Activated naive CD4-positive, alpha-beta T cell treated with Interleukin-2 at 50 U/mL for 16 hours (primary cell): ENCODE measurements at places on chromosomes 1 and 21.

DNA sequence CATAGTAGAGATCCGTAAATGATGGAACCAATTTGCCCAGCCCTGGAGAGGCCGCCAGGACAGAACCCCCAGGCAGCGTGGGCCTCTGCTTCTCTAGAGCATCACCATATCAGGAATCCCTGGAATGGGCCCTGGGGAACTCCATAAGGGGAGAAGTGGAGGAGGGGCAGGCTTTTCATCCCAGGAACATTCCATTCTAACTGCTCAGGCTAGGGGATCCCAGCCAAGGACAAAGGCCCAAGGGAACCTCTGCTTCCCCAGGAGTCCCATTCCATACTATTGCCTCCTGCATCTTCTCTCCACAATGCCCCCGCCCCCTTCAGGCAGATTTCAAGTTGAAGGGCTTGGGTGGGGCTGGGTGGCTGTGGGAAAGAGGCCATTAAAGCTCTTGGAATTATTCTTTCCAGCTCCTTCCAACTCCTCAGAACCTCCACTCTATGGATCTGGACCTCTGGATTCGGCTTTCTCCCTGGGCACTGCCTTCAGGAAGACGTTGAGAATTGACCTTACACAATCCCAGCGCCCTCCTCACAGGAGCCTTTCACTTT lies 6.0 kb downstream of the TRNP1 start:
- DNase-seq = no peak

DNA sequence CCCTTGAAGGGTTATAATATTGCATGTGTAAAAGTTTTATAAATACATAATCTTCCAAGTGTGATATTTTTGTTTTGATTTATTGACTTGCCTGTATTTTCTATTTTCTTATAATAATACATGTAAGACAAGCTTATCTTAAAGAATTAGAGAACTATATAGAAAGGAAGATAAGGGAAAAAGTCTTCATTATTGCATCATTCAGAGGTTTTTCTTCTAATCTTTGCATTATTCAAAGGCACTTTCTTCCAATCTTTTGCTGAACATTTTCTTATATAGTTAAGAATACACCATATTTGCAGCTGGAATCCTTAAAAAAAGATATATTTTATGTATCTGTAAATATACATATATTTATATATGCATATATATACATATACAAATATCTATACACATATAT lies 33.4 kb downstream of the PRRX1 start:
- DNase-seq = no peak

DNA sequence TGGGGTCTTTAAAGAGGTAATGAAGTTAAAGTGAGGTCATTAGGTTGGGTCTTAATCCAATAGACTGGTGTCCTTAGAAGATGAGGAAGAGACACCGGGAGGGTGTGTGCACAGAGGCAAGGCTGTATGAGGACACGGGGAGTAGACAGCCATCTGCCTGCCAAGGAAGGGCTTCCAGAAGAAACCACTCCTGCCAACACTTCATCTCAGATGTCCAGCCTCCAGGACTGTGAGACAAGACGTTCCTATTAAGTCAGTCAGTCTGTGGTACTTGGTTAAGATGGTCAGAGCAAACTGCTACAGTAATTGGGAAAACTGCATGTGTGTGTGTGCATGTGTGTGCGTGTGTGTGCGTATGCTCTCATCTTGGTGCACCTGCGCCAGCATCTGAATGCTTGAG lies 77.1 kb downstream of the RYR2 start:
- no peak for DNase-seq

DNA sequence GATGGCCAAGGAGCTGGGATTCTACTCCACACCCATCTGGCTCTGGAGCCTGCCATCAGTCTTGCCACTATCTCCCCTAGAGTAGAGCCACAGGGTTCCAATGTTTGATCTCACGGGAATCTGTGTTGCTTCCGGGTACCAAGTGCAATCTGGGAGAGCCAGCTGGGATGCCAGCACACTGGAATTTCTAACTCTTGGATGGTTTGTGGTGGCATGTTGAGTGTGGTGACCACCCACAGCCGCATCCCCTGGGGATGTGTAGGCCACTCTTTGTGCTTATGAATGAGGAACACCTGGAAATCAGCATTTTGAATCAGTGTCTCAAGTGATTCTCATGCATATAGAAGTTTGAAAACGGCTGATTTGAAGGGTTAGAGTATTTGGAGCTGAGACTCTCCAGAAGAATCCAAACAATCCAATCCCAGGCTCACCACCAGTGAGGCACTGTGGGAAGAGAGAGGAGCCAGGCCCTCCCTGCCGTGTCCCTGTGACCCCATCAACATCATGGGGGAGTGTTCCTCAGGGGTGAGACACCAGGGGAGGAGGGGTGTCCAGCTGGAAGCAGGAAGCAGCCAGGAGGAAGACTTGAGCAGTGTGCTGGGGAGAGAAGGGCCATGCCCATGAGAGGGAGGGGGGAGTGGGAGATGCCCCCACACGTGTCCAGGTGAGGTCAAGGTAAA lies 13.4 kb downstream of the FBLIM1 start:
- no peak for DNase-seq

- DNase-seq = no peak
These were observed 40.5 kb downstream of the PLPPR4 start for GRCh38 chr1:99304725-99305282.

DNA sequence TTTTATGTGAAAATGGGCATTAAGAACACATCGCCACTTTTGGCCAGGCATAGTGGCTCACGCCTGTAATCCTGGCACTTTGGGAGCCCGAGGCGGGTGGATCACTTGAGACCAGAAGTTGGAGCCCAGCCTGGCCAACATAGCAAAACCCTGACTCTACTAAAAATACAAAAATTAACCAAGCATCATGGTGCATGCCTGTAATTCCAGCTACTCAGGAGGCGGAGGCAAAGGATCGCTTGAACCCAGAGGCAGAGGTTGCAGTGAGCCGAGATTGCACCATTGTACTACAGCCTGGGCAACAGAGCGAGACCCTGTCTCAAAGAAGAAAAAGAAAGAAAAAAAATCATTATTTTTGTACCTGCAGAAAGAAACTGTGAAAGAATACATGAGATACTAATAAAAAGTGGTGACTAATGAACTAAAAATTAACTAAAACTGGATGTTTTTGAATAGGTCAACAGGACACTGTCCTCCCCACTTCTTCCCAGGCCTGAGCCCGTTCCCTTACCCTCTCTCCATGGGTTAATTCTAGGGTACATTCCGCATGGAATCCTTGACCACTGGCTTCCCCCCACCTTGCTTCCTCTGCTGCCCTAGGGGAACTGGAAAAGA lies 8.3 kb upstream of the TINAGL1 start:
- DNase-seq = no peak

- DNase-seq = no peak
These were observed 52.1 kb upstream of the PRMT6 start for GRCh38 chr1:107004421-107004820.

DNA sequence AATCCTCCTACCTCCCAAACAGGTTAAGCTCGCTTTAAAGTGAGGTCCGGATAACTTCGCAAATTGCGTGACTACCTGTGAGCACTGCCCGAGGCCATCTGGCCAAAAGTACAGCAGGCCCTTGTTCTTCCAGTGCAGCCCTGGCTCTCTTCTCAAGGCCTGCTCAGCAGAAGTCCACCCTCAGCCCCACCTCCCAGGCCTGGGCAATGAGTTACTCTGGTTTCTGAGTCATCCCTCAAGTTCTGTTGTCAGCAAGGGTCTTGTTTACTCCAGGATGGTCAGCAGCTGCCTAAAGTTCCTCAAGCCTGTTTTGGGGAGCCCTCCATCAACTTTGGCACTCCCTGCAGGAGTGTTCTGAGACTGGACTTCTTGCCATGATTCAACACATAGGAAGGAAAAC lies 101.7 kb downstream of the BCAR3 start:
- no peak for DNase-seq

GRCh38 chr1:109399326-109399957 lies 1.7 kb upstream of the SORT1 start:
- DNase-seq = no peak

DNA sequence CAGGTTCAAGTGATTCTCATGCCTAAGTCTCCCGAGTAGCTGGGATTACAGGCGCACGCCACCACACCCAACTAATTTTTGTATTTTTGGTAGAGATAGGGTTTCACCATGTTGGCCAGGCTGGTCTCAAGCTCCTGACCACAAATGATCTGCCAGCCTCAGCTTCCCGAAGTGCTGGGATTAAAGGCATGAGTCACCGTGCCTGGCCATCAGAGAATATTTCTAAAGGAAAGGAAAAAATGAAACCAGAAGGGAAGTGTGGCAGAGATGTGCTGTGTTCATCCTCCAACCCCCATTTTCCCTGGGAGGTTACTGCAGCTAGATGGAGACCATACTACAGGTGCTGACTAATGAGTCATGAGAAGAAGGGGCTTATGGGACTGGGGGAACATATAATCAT lies 964.1 kb downstream of the TTLL7 start:
- no peak for DNase-seq

GRCh38 chr1:108512239-108513043 lies 47.5 kb upstream of the EEIG2 start:
- DNase-seq = no peak

DNA sequence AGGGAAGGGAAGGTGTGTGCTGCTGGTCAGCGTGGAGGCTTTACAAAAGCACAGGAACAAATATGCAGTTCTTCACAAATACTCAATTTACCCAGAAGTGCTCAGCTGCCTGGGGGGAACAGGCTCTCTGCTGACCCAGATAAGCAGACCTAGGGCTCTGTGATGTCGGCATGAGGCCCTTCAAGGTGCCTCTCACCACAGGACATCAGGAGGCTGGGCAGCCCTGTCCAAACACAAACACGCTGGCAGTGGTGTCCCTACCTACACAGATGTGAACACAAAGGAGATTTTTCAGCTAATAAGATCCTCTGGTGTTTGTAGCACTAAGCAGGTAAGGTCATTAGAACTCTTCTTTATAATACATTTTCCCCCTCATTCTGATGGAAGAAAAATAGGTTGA lies 243.0 kb upstream of the PROX1 start:
- DNase-seq = no peak

DNA sequence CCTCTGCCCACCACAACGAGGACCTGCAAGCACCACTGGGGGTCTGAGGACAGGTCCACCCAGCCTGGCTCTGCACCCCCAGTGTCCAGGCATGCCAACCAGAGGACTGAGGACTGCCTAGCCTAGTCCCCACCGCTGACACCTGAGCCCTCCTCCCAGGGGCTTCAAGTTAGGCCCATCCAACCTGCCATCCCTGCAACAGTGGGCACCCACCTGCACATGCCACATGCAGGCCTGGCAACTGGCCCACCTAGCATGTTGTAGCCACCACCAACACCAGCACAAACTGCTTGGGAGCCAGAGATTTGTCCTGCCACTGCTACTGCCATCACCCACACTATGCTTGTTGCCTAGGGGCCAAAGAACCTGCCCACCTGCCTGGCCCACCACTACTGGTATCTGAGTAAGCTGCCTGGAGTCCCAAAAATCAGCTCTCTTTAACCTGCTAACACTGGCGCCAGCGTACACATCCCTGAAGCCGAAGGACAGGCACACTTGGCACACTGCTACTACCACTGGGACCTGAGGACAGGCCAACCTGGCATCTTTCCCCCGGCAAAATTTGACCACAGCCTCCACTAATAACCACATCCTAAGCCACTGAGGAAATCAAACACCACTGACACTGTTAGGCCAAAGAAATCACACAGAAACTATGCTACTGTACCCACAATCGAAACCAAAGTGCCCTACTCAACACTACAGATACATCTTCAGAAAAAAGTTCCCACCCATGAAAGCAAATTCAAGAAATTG lies 61.5 kb downstream of the PSMG1 start:
- no peak for DNase-seq

- no peak for DNase-seq
These were observed 20.0 kb downstream of the H3-3A start for GRCh38 chr1:226082587-226082917.

- DNase-seq = no peak
These were observed 6.6 kb downstream of the FMO1 start for GRCh38 chr1:171254859-171255258.

- DNase-seq = no peak
These were observed 80.3 kb downstream of the SDCCAG8 start for GRCh38 chr1:243336163-243336562.

- DNase-seq = peak; percentile 36
These were observed 53.5 kb upstream of the DUSP10 start for GRCh38 chr1:221795380-221795779.

DNA sequence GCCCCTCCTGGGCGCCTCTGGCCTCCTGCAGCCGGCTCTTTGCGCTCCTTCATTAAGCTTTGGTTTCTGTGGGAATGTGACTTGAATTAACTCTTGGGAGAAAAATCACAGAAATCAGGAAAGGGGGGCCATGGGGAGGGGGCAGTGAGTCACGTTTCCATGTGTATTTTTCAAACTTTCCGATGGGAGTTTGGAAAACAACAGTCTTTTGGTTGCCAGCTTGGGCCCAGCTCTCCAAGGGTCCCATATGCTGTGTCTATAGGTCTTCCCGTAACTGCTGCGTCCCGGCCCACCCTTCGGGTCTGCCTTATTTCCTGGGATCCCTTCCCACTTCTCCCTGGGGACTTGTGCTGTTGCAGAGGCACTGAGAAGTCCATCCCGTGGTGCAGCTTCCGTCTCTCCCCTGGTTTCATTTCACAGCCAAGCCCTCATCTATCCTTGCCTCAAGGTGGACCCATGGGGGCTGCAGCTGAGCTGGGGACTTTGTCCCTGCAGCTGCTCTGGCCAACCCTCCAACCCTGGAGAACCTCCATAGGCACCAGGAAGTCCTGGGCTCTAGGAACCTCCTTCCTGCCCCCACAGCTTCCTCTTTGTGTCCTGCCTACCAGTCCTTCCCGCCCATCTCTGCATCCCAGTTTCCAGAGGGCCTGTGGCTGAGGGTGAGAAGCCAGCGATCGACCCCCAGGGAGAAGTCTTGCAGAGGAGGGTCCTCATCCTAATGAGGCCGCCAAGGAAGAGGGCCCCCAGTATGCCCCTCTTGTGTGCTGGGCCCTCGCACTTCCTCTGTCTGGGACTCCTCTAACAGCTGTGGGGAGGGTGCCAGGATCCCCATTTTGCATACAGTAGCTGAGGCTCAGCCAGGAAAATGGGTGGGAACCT lies 11.6 kb upstream of the LMNA start:
- no peak for DNase-seq

- no peak for DNase-seq
These were observed 50.2 kb downstream of the SMYD2 start for GRCh38 chr1:214331180-214331579.

GRCh38 chr21:31349208-31349607 lies 5.1 kb upstream of the TIAM1 start:
- DNase-seq = no peak

GRCh38 chr1:40742363-40743061 lies 41.1 kb upstream of the KCNQ4 start:
- no peak for DNase-seq

- no peak for DNase-seq
These were observed 47.0 kb downstream of the SLC37A1 start for GRCh38 chr21:42560517-42561179.
